ENCODE measurements at places on chromosomes 1 and 21. TPM values are rescaled to one million over a fixed set of nuclear protein-coding genes. Genes with fewer than 3 reads are reported as not detected.

Gene CFH
- total RNA-seq, result 0.88 TPM

Gene PCAT6
- total RNA-seq, result not detected

GRCh38 chr21:42492201-42492600 lies 3.8 kb downstream of the RSPH1 start:
- DNase-seq, result no peak

DNA sequence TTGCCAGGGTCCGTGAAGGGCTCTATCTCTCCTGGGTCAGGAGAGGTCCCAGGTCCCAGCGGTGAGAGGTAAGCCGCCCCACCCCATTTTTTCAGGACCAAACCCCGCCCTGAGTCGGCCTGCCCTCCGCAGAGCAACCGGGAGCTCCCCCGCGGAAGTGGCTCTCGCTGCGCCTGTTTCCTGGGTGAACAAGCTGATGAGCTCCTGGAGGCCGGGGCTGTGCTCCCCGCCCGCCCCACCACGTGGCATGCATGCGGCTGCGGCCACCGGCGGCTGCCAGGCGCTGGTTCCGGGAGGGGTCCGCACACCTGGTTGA lies 32.0 kb downstream of the ZBTB17 start:
- DNase-seq, result no peak

- DNase-seq, result no peak
Measured at GRCh38 chr1:96544831-96545221, 176.8 kb upstream of the PTBP2 start.

DNA sequence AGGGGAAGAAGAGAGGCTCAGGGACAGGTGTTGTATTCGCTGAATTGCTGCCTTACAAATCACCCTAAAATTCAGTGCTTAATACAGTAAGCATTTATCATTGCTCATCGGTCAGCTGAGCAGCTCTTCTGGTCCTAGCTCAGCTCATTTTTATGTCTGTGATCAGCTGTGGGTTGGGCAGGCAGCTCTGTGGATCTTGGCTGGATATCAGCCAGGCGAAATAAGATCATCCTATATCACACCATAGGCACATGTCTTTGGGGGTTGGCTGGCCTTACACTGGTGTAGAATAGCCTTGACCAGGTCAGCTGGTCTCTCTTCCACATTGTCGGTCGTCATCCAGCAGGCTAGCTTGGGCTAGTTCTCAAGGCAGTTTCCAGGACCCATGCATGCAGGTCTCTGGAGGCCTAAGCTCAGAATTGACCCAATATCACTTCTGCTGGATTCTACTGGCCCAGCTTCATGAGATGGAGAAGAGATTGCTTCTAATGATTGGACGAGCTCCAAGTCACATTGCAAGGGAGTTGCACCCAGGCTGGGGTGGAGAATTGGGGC lies 448.6 kb downstream of the KIF26B start:
- no peak for DNase-seq

DNA sequence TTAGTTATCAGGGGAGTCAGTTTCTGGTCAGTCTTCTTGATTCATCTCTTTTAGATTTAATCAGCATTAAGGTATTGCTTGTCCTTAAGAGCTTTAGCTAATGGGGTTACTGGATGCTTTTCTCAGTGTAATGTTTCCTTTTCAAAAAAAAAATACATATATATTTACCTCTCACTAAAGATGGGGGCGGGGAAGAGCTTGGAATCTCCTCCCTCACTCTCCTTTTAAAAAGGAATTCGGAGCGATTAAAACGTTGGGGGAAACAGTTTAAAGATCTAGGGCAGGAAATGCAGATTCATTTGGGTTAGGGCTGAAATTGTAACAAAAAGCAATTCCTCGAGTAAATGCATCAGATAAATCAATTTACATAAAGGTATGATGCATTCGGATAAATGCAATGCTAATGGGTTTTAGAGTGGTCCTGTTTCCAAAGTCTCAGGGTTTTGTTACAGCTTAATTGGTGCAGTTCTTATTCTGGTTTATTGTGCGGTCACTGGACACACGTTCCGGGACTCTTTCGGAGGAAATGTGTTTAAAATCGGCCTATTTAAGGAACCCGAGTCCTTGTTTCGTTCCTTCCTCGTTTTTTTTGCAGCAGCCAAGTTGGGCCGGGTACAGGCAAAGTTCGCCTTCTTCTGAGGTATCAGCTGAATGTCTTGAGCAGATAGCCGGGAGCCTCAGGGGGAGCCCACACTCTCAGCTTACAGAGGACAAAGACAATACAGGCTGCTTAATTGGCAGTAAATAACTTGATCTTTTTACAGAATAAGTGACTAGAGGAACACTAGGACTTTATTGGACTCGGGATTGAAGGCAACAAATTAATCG lies 1.6 kb downstream of the LMO4 start:
- DNase-seq, result no peak
